Cortex of kidney (tissue), 1 donor: ENCODE measurements at places on chromosomes 4 and X.

DNA sequence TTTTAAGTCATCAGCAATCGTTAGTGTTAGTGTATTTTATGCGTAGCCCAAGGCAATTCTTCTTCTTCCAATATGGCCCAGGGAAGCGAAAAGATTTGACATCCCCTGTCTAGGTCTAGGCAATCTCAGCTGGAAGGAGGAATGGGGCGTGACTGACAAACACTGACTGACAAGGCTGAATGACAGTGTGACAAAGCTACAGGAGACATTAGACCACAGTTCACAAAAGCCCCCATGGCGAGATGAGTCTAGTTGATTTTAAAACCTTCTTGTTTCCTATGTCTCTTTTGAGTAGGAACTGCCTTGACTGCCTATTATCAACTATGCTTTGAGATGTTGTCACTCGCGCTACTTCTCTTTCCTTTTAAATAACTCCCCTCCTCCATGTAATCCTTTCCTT is 42.3 kb downstream of the QRFPR start:
- DNase-seq = no peak

DNA sequence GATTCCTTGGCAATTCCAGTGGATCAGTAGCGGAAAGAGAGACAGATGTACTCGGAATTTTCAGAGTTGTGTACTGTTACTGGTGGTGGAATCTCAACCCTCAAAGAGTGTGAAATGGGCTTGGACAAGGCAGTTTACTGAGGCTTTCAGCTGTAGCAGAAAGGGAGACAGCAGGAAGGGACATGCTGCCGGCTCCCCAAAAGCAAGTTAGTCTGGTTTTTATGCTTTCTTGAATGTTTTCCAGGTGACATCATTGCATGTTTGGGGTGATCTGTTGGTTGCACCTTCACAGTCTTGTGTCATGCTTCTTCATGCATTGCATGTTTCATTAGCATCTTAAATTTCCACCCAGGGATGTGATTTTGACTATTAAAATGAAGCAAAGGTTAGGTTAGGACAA is 1282.2 kb downstream of the ADGRL3 start:
- no peak for DNase-seq

GRCh38 chr4:6513678-6514077 is 41.3 kb upstream of the PPP2R2C start:
- no peak for DNase-seq

- DNase-seq = no peak
Measured at GRCh38 chr4:48910511-48910910, 3.9 kb upstream of the OCIAD2 start.
